ENCODE measurements at places on chromosomes 16 and 17. TPM values are rescaled to one million over a fixed set of nuclear protein-coding genes. Genes with fewer than 3 reads are reported as not detected.

The CD19 gene
- total RNA-seq, result not detected

The DRC7 gene
- total RNA-seq, result not detected

The CIBAR2 gene
- total RNA-seq, result not detected

- no peak for DNase-seq
Observed at GRCh38 chr16:86211800-86212199, 298.5 kb upstream of the FOXF1 start.

DNA sequence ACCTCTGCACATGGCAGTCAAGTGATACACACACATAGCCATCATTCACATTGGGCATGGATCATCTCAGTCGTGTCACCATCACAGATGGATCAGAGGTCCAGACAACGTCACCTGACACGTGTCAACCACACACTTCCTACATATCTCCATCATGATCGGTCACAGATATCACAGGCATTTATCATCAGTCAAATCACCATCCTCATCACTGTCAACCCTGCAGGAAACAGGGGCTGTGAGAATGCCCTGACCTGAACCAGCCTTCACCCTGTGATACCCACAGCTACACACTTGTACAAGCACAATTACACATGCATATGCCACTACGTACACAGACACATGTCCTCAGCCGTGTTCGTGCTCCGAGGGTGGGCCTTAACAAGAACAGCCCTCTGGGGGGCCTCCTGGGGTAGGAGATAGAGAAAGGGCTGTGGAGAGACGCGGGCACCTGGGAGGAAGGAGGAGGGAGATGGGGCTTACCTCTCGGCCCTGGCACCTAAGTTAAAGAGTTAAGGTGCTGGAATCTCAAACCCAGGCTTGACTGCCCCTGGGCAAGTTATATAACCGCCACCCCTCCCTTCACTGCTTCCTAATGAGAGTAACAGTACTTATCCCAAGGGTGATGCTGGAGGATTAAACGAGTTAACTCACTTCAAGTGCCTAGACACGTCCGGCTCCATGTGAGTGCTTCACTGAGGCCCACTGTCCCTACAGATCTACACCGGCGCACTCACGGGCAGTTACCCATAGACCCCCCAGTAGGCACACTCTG, 1.1 kb downstream of the SLC12A4 start:
- DNase-seq, result no peak

DNA sequence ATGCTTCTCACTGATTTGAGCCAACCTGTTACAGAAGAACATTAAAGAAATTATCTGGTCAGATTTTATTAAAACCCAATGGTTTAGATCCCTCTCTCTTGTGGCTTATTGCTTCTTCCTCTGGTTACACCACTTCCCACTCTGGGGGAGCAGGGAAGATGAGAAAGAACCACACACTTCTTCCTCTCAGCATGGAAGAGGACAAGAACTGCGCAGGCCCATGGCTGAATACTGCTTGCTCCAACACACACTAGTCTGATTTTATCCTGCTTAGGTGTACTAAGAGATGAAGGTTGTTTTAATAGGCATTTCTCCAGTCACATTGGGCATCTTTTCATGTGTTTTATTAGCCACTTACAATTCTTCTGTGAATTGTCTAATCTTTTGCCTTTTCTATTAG, 27.6 kb downstream of the MAP3K3 start:
- no peak for DNase-seq

- no peak for DNase-seq
Observed at GRCh38 chr17:36124879-36125824, 21.5 kb downstream of the CCL4 start.

DNA sequence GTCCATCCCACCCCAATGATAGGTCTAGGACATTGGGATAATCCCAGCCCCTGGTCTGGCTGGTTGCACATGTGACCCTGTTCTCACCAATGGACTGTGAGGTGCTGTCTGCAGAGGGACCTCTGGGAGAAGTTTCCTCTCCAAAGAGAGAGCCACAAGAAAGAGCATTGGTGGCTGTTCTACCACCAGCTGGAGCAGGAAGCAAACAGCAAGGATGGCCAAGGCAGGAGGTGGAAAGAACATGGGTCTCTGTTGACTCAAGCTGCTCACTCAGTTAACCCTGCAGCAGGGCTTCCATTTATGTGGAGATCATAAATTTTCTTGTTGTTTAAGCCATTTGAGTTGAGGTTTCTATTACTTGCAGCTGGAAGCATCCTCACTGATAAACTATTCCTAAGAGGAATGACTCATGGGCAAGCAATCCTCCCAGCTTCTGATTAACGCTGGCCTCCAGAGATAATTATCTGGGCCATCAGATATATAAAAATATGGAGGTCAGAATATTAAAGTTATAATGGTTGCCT, 52.6 kb downstream of the CYB5B start:
- DNase-seq, result no peak

Data from right cardiac atrium (tissue), 5 donors.